ENCODE measurements at places on chromosomes 1 and 21.

DNA sequence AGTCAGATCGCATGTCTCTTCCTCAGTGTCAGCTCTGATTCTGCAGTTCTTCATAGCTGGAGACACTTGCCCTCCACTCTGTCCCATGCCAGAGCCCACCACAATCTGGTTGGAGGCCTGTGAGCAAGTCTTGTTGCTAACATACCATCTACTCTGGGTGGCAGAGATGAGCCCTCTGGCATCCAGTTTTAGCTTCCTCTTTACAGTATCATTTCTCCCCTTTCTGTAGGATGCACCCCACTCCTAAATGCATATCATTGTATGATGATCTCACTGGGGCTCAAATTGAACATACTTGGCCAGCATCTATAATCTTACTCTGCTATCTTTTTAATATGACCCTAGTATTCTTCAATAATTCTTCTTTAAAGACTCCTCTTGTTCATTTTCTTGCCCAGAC, 16.9 kb downstream of the PCNX2 start:
- DNase-seq = no peak

GRCh38 chr1:94909486-94909885, 17.4 kb downstream of the CNN3 start:
- no peak for DNase-seq

GRCh38 chr21:37459575-37459974, 93.0 kb downstream of the DYRK1A start:
- DNase-seq = no peak

- no peak for DNase-seq
Observed at GRCh38 chr1:151458802-151459330, 428 bp downstream of the POGZ start.

DNA sequence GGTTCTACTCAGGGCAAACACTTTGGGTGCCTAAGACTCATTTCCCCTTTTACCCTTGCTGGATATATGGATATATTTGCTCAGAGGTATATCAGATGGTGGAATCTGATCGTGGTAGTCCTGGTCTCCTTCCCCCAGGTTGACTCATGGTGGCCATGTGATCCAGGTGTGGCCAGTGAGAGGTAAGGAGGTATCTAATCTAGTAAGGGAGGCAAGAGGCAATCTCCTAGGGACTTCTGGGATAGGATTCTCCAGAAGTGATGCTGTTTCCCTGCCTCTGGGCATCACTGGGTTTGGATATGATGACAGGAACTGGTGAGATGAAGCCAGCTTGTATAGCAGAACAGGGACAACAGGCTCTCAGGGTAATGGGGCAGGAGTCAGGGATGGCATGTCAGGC, 8.5 kb upstream of the DENND2D start:
- DNase-seq = no peak

GRCh38 chr1:147388969-147389368, 146.5 kb downstream of the CHD1L start:
- DNase-seq = no peak

DNA sequence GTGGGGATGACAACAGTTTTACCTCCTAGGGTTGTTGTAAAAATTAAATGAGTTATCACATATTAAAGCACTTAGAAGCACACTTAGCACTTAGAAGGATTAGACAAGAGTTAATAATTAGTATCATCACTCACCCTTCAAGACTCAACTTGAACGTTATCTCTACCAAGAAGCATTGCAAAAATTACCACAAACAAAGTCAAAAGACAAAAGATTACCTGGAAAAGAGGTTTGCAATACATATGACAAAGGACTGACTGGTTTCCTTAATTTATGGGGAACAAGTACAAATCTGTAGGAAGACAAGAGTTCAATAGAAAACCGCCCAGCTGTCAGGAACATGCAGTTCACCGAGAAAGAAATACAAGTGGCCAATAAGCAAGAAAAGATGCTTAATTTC, 93.3 kb upstream of the ATP1A1 start:
- no peak for DNase-seq

GRCh38 chr1:10143961-10144485, 66.3 kb upstream of the KIF1B start:
- DNase-seq = no peak

DNA sequence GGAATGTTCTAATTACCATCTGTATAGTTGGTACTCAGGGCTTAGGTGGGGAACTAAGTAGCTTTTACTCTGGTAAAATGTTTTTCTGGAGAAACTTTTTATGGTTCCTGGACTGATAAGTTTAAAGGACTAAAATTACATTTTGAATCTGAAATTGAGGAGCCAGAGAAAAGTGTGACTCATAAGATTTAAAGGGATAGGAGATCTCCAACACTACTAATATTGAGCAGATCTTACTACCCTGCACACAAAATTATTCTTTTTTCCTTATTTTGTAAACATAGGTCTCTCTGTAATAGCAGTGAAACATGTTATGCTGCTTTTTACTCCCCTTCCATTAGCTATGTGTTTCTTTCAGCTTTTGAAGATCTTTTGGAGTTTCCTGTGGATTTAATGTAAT, 32.5 kb downstream of the MTF2 start:
- no peak for DNase-seq

DNA sequence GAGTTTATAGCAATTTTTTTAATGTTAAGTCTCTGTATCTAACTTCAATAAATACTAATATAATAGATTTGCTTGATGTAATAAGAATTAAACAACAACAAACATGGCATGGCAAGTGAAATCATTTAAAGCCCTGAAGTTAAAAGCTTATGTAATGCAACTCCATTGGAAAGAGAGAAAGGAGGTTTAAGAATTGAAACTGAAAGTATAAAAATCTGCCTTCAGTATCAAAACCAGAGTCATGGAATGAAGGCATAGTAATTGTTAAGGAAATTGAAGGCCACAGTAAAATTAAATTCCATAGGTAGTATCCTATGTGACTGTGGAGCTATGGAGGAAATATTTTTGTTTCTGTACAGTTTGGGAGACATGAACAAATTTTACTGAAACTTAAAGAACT, 55.1 kb downstream of the PRDX6 start:
- DNase-seq = no peak

- DNase-seq = no peak
Observed at GRCh38 chr1:226799634-226800281, 60.7 kb upstream of the ITPKB start.

- no peak for DNase-seq
Observed at GRCh38 chr1:40819101-40819500, 35.5 kb downstream of the KCNQ4 start.

DNA sequence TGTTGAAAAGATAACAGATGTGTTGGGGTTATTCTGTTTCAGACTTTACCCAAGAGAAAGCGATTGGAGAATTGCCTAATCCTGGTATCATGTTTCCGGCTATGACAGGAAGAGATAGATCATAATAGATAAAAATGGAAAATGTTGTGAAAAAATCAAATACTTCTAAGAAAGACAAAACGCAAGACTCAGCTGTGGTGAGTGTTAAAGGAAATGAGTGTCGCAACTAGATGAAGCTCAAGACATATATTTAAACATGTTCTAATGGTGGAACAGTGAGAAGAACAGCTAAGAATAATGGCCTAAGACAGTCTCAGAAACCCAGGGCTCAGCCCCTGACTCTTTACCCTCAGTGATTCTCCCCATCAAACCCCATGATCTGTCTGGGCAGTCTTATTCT, 426.7 kb upstream of the RUNX1 start:
- DNase-seq = no peak

GRCh38 chr1:227428803-227429202, 110.5 kb upstream of the CDC42BPA start:
- no peak for DNase-seq

DNA sequence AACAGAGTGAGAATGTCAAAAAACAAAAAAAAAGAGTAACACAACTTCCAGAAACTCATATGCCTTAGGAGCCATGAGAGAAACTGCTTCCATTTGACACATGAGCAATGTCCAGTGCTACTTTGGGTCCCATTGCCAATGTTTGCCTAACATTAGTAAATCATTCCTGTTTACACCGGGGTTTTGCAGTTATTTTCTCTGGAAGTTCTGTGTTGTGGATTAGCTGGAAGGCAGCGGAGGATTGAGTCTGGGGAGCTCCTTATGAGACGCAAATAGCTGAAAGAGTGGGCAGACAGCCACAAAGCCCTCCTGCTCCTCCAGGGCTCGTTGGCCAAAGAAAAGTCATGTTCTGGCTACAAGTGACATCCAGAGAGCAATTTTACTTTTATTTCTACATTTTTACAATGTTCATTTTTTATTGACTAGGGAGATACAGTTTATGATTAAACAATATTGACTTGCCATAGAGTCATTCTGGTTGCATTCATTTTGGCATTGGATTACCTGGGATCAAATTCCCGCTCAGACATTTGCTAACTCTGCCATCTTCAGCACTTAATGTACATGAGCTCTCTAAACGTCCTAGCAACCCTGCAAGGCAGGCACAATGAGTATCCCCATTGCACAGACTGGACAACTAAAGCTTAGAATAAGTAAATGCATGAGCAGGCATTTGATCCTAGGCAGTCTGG, 66.4 kb upstream of the GALNT2 start:
- no peak for DNase-seq

DNA sequence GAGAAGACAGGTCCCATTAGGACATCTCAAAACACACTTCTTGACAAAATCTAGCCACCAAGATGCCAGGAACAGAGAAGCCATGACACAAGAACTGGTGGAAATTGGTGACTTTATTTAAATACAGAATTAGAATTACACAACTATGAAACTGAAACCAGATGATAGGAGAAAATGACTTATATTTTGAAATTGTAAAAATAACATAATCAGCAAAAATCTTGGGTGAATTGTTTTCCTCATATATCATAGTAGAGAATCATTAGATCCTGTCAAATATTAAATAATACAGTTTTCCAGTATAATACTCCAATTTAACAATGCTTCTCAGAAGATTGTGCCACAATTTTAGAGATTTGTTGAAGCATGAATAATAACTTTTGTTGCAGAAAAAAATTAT, 81.5 kb upstream of the MROH9 start:
- no peak for DNase-seq

GRCh38 chr1:4057603-4058002, 157.5 kb upstream of the C1orf174 start:
- DNase-seq = no peak

DNA sequence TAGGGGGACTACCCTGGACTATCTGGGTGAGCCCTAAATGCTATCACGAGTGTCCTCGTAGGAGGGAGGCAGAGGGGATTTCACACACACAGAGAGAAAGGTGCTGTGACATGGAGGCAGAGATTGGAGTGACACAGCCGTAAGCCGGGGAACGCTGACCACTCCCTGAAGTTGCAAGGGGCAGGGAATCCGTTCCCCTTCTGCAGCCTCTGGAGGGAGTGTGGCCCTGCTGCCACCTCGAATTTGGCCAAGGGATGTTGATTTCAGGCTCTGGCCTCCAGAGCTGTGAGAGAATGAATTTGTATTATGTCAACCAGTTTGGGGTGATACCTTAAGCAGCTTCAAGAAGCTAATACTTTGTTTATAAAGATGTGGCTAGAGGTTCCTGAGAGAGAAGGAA, 137.7 kb downstream of the ACTL8 start:
- DNase-seq = no peak

- no peak for DNase-seq
Observed at GRCh38 chr1:81949421-81949820, 148.7 kb downstream of the ADGRL2 start.

GRCh38 chr1:57982852-57983251, 559.0 kb upstream of the DAB1 start:
- DNase-seq = no peak

Measured in esophagus squamous epithelium (tissue), 5 donors.